ENCODE measurements at places on chromosomes 12 and 14.

- no peak for DNase-seq
Measured at GRCh38 chr12:10807186-10807585, at the start of gene TAS2R8. TSS of gene TAS2R8 (minus strand) at chr12:10807286. CDS start at chr12:10806980, 306 bp downstream.

DNA sequence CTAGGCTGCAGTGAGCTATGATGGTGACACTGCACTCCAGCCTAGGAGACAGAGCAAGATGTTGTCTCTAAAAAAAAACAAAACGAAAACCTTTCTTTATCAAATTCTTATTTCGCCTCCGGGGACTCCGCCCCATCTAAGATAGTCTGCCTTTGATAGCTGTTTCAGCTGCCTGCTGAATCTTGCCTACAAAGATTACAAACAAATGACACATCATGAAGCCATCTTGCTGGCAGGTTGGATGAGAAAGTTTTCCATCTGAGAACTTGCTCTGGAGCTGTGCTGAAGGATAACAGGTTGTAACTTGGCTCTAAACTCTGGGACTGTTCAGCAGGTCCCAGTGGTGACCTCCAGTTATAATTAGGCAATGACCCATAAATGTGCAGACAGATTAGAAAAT lies 41.8 kb upstream of the AEBP2 start:
- no peak for DNase-seq

DNA sequence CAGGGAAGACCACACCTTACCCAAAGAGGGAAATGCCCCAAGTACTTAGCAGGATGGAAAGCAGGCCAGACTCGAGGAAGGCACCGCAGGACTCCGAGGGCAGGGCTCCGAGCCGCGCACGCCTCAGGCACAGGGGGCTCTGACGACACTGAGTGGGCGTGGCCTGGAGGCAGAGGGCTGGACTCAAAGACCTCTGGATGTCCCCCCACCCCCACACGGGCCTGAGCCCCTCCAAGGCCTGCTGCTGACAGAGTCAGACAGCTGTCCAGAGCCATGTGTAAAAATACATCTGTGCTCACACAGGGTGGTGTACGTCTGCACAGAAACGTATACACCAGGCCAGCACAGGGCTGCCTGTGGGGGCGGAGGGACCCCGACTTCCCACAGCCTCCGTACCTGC lies 1.4 kb downstream of the AKT1 start:
- no peak for DNase-seq

DNA sequence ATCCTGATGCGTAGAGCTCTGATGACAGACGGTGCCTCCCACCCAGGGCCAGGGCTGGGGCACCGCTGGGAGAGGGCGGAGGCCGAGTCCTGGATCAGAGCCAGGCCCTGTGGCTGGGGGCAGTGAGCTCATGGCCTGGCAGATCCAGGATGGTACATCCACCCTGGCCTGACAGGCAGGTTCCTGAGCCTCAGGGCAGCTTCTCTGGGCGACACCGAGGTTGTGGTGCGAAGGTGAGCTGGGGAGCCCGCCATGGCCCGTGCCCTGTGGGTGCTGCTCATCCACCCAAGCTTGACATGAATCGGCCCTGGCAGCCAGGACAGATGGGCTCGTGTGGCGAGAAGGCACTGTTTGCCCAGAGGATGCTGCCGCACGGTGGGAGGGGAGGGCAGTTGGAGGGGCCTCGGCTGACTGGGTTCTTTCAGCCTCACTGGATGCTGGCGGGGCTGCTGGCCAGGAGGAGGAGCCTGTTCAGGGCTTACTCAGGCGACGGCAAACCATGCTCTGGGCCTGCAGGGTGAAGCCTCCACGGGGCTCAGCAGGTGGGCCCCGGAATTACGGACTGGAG lies 16.6 kb downstream of the LRTM2 start:
- DNase-seq = no peak

DNA sequence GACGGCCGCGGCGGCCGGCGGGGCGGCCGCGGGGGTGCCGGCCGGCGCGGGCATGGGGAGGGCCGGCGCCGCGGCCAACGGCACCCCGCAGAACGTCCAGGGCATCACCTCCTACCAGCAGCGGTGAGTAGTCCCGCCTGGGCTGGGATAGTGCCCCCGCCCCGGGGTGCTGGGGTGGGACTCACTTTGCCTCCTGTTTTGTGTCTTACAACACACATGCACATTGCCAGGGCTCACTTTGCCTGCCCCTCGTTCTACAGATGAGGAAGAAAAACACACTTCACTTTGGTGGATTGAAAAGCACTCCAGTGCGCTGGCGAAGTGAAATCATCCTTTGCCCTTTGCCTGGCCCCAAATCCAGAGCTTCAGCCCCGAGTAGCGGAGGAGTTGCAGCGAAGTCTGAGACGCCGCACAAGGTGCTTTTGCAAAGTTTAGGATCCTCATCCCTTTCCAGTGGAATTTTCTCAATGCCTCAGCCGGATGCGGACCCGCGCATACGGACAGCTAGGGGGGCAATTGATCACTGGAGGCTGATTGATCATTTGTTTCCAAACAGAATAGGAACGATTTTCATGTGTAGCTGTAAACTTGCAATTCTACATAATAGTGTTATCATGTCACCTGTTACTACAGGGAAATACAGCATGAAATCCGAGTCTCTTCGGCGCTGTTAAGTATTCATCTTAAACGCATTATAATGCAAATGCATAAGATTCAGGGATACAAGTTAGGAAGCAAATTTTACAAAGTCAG lies 3.6 kb upstream of the NPAS3 start:
- DNase-seq = no peak

DNA sequence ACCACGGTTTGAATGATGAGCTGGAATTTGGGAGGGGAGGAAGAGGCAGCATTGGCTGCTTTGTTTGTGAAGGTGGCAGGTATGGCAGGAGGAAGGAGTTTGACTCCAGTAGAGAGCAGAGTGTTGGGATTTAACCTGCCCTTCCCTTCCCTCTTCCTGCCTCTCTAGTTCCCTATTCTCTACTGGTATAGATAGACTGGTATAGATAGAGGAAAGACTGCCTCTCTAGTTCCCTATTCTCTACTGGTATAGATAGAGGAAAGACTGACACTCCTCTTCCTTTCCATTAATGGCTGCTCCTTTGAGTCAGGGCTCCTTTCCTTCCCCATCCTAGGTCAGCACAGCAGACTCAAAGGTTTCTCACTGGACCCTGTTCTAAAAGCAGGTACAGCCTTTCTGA lies 8.4 kb upstream of the SYCP3 start:
- no peak for DNase-seq

- no peak for DNase-seq
Measured at GRCh38 chr14:101232340-101233020, 328.8 kb upstream of the DIO3 start.

- DNase-seq = no peak
Measured at GRCh38 chr12:25713264-25713663, 160.2 kb upstream of the LMNTD1 start.

- DNase-seq = no peak
Measured at GRCh38 chr12:127115468-127116035, 1151.4 kb upstream of the TMEM132C start.

GRCh38 chr12:66803930-66804329 lies 125.1 kb upstream of the GRIP1 start:
- DNase-seq = no peak

Measured in activated T-helper 1 cell treated with Interleukin-2 at 50 U/mL for 16 hours (primary cell).